Tongue (tissue), 3 donors: ENCODE measurements at places on chromosomes 6 and 20.

GRCh38 chr20:42611423-42611822, 578.3 kb downstream of the PTPRT start:
- DNase-seq, result no peak

GRCh38 chr6:32168807-32169591, 4.6 kb downstream of the EGFL8 start:
- no peak for DNase-seq

DNA sequence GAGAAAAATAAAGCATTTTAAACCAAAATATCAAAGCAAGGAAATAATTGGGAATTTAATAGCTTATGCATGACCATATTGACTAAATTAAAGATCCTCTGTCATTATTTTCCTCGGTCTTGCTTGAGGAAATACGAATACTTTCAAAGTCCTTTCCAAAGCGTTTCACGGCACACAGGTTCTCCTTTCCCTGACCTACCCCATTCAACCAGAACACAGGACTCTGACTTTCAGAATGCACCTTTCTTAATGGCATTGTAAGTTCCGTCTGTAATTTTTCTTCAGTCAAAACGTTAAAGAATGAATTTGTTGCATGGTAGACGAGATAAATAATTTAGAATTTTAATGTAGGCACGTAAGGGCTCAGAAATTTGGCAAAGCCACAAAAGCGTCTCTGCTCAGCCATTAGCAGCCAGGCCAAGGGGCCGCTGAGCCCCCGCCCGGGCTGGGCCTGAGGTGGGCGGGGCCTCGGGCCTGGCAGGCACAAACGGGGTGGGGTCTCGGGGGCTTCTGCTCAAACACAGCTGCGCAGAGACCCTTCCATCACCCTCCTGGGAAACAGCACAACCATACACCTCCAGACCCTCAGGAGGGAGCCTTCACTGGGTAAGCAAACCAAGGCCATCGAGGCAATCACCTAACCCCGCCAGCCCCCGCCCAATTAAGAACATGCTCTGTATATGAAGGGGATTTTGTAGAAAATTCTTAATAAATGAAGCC, 3.4 kb downstream of the NEDD9 start:
- DNase-seq, result no peak

DNA sequence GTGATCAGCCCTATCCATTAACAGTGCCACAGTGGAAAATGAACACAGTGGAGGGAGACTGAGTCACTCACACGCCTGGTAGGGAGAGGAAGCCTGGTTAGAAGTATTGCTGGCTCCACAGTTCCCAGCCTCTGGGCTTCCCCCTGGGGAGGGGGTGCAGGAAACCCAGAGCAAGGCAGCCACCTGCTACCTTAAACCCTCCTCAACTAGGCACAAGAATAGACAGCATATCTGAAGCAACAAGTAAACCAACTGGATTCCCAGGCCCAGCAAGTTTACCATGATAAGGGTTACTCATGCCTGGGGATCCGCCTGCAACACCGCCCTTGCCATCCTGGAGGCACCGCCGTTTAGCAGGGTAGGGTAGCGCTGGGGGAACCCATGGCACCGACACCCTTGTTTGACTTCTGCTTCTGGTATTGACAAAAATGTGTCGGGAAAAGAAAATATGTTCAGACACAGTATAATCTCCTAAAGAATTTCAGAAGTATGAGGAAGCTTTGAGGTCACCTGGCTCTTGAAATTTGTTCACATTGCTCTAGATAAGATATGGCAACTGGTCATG, 38.3 kb downstream of the SLC22A23 start:
- no peak for DNase-seq

DNA sequence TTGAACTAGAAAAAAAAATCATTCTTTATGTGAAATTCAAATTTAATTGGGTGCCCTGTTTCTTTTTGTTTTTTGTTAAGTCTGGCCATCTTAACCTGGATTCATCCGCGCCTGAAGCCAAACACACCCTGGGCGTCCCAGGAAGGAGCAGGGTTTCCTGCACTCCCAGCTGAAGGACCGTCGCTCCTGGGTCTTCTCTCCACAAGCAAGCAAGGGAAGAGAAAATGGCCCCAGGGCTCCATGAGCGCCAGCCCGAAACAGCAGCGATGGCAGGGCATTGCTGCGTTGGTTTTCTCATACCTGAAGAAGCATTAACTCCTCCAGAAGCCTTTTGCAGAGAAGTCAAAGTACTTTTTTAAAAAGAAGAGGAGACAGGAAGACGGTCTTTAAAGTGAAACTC, 105.4 kb upstream of the AFDN start:
- DNase-seq, result no peak

GRCh38 chr6:21033084-21033483, 498.8 kb downstream of the CDKAL1 start:
- no peak for DNase-seq

DNA sequence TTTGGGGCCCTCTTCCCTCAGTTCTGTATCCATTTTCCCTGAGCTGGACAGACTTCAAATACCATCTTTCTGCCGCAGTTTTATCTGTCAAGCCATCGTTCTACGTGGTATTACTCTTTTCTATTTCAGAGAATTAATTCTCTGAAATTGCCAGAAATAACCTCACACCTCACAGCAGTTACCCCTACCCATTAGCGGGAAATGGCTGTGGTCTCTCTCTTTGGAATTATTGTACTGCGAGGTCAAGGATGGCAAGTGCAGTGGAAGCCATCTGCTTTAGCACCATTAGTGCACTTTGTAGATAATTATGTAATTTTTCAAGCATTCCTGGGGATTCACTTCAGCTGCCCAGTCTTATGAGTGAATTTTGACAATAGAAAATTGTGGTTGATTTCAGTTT, 147.8 kb upstream of the CDH4 start:
- no peak for DNase-seq

DNA sequence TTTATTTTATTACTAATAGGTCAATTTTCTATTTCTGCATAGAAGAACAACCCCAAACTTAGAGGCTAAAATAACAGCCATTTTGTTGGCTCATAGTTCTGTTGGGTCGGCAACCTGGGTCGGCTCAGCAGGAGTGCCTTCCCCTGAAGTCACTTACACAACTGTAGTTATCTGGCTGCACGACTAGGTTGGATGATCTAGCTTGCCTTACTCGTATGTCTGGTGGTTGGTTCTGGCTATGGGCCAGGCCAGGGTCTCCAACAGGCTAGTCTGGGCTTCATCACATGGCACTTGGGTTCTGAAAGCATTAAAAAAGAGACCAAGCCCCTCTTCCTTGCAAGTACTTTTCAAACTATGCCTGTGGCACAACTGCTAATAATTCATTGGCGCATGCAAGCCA, 53.5 kb downstream of the STXBP5 start:
- no peak for DNase-seq

GRCh38 chr20:35007413-35007812, 51.7 kb downstream of the MYH7B start:
- no peak for DNase-seq

GRCh38 chr20:15654208-15654649, 919.0 kb downstream of the KIF16B start:
- DNase-seq, result peak; percentile 29

- DNase-seq, result no peak
Measured at GRCh38 chr6:126145351-126145750, 159.0 kb downstream of the TRMT11 start.

DNA sequence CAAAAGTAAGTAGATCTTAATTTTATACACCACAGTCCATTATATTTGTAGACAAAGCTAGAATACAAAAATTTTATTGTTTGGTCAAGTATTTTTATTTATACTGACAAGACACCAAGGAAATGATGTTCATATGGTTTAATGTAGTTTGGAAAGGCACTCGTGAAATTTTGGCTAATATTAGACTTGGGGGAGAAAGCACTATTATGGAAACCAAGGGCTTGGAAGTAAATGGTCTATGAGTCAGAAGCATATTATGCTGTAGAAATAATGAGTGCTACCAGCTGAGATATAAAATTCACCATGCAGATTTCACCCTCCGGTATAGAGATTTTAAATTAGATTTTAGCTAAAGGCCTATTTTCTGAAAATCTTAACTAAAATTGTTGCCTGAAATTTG, 233.6 kb downstream of the KCNQ5 start:
- DNase-seq, result no peak

DNA sequence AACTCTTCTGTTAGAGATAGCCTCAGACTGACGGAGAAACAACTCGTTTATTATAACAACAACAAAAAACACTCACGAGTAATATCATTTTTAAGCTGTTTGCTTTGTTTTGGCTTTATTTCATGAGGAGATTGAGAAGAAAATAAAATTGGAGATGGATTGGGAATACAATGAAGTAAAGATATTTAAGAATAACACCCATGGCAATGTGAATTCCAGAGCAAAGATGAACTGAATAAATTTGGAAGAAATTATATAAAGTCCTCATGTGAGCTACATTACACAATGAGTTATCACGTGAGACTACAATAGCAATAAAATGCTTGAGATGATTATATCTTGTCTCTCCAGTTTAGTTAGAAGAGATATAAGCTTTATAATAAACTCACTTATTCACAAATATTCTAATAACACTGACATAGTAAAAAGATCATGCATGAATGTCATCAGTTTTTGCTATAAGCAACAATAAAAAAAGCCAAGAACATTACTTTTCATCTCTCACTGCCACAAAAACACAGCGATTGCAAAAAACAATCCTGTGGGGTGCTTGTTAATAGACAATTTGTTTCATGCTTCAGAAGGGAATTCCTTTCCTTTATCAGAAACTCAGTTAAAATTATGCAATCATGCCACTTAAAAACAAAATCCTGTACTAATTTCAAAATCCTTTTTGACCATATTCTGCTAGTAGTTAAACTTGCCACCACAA, 696.7 kb upstream of the MARCKS start:
- no peak for DNase-seq

GRCh38 chr6:42522036-42522435, 41.8 kb upstream of the UBR2 start:
- DNase-seq, result no peak

- DNase-seq, result peak; percentile 91
Measured at GRCh38 chr6:144104898-144105487, 9.6 kb upstream of the SF3B5 start.

DNA sequence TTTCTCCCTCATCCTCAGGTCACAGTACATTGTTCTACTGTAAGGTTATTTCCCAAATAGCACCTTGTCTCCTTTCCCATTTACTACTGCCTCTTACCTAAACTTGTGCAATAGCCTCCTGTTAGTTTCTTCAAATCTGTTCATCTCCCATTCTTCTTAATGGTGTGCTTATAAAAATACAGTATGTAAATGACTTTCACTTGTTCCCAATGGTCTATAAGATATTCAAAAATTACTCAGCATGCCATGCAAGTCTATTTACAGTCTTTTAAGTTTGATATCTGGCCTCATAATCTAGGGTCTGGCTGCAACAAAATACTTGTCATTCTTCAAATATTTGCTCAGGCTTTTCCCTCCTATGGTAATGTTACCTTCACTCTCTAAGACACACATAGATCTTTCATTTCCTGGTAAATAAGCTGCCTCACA, 31.5 kb upstream of the RHAG start:
- DNase-seq, result no peak

DNA sequence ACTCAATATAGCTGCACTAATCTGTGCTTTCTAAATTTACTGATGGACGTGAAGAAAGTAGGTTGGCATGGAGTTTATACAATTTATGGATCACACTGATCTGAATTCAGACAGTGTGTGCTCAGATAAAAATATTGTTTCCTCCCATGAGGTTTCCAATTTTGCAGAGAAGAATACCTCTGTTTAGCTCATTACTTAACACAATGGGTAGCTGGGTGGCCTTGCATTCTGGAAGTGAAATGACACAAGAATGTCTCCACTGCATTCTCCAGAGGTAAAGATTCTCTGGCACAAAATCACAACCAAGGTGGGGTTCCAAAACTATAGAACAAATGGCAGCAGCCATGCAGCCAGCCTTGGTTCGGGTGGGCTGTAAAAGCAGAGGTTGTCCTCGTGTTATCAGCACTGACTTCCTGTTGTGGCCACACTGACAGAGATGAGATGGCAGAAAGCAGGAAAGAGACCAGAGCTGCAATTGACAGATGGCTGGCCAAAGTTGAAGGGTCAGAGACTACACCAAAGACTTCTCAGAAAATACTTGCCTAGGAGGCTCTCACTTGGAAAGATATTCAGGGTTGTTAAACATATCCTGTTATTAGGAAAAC, 50.2 kb downstream of the HDAC2 start:
- DNase-seq, result no peak

DNA sequence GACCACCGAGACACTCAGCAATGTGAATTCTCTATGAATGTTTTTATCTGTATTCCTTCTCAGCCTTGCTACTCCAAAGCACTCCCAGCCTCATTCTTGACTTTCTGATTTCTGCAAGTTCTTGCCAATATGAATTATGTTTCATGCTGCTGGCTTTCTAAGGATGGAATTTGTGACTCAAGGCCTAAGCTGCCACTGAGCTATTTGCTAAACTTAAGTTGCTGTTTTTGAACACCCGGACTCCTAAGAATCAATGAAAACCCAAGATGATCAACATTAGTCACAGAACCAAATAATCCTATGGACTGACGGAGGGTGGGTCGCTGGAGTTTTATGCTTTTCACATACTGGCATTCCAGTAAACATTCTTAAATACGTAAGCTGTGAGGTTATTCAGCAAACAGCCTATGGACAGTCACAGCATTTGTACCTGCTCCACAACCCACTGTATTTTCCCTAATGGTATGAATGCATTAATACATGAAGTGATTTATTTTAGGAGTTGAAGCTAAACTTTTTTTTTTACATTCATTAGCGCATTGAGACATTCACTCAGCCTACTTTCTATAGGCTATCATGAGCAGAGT, 8.2 kb upstream of the PXDC1 start:
- no peak for DNase-seq

- peak; percentile 50 for DNase-seq
Measured at GRCh38 chr6:42960243-42961019, at the start of gene GNMT. Gene GNMT (plus strand): TSS chr6:42960754. CDS start chr6:42960768, 14 bp downstream.

GRCh38 chr6:159943101-159943632, 25.7 kb upstream of the IGF2R start:
- no peak for DNase-seq

DNA sequence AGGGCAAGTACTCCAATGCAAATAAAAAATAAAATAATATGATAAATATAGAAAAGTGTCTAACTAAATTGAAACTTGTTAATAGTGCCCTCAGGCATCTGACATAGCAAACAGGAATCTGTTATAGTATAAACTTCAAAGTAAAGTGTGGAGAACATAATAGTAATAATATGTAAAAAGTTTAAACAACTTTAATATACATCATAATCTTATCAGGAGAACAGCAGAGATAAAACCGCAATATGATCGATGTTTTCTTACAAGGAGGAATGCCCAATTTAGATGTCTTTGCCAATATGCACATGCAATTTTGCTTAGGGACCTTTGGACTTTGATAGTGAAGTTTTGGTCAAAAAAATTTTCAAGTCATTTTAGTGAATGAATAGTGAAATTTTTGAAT, 514.8 kb upstream of the IMPG1 start:
- DNase-seq, result no peak

DNA sequence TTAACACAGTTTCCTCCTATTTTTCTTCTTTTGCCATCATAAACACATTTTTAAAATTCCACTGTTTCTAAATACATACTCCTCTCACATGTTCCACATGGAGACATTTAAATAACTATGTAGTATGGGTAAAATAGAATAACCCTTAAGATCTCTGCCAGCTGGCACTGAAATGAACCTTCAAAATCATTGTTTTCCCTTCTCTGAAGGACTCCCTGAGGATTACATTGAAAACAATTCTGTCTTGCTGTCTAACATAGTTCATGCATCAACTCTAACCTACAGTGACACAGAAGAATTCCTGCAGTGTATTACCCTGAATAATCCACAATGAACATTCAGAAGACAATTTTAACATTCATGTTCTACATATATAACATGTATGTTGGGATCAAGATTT, 1361.8 kb upstream of the CITED2 start:
- no peak for DNase-seq

GRCh38 chr20:58658760-58659159, 7.7 kb downstream of the STX16 start:
- DNase-seq, result no peak
